Stimulated activated CD4-positive, alpha-beta T cell treated with anti-CD3 and anti-CD28 coated beads, Interleukin-4, amount 100 ng/mL, for 24 hours (primary cell): ENCODE measurements at places on chromosomes 1 and 21.

GRCh38 chr1:89041119-89041641 lies 18.5 kb upstream of the GBP3 start:
- DNase-seq = no peak

DNA sequence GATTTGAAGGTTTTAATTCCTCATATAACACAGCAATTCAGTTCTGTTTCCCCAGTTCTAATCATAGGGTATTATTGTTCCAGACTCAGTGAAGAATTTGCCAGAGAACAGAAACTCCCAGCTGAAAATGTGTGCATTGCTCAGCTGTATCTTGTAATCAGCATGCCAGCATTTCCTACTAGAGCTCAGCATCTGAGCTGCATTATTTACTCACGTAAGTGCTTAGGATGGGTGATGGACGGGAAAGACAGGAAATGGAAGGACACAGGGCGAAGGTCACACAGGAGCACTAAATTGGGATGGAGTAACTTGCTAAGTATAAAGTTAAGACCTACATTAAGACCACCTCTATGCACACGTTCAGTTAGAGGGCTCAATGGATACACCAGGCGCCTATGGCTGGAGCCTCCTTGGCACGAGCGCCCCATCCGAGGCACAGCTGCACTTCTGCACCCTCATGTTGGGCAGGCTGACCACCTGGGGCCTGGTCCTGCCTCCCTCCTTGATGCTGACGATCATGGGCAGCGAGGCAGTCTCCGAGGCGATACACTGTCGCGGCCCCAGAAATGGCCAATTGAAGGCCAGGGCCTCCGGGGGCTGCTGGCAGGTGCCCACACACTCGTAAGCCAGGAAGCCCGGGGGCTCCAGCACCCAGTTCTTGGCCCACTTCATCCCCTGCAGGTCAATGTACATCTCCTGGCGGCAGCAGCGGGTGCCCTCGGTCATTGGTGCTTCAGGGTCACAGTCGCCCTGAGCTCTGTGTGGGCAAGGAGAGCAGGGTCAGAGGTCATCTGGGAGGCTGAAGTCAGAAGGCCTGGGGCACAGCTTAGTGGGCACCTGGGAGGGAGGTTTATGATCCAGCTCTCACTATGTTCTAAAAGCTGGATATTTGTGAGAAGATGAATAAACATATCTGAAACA lies 3.7 kb downstream of the LEFTY2 start:
- DNase-seq = no peak

GRCh38 chr21:31560479-31560878 lies 99.0 kb upstream of the SOD1 start:
- no peak for DNase-seq

GRCh38 chr1:231763456-231763855 lies 136.9 kb downstream of the DISC1 start:
- no peak for DNase-seq

GRCh38 chr1:201659572-201659971 lies 120.6 kb downstream of the NAV1 start:
- DNase-seq = no peak

DNA sequence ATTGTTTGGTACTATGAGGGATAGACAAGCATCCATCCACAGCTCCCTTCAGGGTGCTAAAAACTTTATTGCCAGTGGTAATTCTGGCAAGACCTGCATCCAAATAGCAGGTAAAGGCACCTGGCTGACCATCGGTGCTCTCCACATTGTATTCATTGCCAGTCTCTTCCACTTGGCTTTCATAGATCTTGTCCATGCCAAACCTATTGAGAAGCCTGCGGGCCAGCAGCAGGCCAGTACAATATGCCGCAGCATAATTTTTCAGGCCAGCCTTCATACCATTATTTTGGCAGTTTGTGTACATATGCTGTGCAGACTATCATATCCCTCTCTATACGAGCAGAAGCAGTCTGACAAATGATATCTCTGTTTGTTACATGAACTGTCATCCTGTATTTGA lies 70.2 kb downstream of the SWT1 start:
- no peak for DNase-seq

DNA sequence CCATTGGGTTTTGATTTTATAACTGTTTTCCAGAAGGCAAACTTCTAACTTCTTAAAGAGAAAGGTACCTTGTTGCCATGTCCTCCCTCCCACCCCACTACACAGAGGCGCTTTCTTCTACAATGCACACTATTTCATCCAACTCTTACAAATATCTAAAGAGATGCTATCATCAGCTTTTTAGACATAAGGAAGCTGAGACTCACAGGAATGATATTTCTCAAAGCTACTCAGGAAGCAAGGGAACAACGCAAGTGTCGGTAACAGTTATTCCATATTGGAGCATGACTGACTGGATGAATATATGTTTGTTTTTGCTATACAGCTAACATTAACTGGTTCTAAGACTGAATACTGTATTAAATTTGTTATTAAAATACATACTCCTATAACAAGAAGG lies 318.0 kb downstream of the SMYD3 start:
- DNase-seq = no peak

DNA sequence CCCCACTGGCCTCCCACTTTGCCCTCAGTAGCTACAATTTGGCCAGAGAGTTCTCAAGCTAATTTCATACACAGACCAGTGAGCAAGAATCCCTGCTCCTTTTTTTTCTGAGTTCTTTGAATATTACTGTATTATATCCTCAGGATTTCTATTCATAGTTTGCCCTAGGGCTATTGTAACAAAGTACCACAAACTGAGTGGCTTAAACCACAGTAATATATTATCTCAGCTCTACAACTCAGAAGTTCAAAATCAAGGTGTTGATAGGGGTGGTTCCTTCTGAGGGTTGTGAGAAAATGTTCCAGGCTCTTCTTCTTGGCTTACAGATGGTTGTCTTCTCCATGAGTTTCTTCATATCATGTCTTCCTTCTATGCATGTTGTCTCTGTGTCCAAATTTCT lies 289.4 kb upstream of the ESRRG start:
- no peak for DNase-seq

- DNase-seq = no peak
These were observed 3.7 kb downstream of the SLC45A3 start for GRCh38 chr1:205676597-205676996.

DNA sequence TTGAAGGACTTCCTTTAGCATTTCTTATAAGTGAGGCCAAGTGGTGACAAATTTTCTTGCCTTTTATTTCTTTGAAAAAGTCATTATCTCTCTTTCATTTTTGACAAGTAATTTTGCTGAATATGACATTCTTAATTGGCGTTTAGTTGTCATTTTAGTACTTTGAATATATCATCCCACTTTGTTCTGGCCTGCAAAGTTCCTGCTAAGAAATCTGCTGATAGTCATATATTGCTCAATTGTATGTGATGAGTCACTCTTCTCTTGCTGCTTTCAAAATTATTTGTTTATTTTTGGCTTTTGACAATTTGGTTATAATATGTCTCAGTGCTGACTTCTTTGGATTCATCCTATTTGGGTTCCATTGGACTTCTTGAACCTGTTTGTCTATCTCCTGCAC lies 312.6 kb downstream of the DUSP10 start:
- DNase-seq = no peak

DNA sequence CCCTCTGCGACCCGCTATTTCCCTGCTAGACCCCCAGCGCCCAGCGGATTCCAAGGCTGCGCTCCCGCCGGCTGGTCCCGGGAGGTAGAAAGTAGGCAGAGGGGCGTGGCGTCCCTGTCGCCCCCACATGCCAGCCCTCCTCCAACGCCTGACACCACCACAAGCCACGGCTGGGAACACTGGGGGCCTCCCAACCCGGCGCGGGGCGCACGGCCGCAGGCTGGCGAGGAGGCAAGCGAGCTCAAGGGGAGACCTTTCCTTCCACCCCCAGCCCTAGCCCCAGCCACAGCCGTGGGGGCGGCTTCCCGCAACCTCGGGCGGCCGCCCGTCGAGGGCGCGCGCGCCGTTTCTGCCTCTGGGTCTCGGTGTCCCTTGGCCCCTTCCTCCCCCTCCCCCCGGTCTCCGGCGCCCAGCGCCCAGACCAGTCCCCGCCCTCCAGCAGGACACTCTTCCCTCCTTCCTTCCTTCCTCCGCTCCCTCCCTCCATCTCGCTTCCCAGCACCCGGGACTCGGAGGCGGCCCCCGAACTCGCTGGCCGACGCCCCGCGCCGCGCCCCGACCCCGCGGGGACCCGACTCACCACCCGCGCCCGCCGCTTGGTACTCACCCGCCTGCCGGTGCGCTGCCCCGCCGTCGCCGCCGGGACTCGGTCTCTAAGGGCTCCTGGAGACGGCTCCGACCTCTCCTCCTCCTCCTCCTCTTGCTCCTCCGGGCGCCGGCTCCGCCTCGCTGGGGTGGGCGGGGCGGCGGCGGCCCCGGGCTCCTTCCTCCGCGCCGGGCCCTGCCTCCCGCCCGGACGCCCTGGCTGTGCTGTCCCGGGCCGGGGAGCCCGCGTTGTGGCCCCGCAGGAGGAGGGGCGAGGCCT lies at the start of gene GNG12:
Gene GNG12, minus strand, starts transcription at position 731 of the 865 bp plus-strand sequence. CDS start 125,781 bp downstream, outside the sequence.
- peak; percentile 9 for DNase-seq

DNA sequence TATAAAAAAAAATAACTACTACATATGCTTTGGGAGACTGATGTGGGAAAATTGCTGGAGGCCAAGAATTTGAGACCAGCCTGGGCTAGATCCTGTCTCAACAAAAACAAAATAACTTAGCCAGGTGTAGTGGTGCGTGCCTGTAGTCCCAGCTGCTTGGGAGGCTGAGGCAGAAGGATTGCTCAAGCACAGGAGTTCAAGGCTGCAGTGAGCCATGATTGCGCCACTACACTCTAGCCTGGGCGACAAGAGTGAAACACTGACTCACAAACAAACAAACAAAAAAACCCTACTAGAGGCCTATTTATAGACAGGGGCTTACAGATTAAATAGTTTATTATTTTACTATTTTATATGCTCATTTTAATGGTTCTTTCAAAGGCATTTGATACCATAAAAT lies 80.0 kb downstream of the LHX4 start:
- no peak for DNase-seq

- DNase-seq = no peak
These were observed 14.3 kb downstream of the GMEB1 start for GRCh38 chr1:28682840-28683239.

- DNase-seq = no peak
These were observed 3.1 kb downstream of the ACADM start for GRCh38 chr1:75727571-75727970.

DNA sequence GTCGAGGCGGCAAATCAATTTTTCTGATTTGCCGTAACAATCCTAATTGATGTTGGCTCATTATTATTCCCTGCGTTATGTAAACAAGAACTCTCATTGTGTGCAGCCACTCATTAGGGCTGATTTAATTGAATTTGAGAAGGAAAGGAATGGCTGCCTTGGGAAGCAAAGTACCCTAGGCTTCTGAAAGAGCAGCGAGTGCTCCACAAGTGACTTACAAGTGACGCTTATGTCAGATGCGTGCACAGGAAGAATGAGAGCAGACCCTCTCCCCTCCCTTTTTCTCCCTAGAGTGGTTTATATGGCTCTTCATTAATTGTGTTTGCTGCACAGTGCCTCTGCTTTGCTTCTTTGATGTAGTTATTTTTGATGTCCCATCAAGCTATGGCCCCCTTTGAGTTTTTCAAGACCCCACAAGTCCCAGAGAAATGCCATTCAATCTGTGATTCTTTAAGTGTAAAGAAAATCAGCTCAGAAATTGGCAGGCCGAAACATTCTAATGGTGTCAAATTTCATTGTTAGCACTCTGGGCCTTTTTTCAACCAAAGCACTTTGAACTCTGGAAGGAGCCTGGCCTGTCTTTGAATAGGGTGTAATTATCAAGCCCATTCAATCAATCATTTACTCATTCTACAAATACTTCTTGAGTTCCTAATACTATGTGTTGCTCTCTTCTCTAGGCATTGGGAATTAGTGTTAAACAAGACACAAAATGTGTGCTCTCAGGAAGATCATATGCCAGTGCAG lies 86.8 kb upstream of the VAV3 start:
- DNase-seq = no peak

DNA sequence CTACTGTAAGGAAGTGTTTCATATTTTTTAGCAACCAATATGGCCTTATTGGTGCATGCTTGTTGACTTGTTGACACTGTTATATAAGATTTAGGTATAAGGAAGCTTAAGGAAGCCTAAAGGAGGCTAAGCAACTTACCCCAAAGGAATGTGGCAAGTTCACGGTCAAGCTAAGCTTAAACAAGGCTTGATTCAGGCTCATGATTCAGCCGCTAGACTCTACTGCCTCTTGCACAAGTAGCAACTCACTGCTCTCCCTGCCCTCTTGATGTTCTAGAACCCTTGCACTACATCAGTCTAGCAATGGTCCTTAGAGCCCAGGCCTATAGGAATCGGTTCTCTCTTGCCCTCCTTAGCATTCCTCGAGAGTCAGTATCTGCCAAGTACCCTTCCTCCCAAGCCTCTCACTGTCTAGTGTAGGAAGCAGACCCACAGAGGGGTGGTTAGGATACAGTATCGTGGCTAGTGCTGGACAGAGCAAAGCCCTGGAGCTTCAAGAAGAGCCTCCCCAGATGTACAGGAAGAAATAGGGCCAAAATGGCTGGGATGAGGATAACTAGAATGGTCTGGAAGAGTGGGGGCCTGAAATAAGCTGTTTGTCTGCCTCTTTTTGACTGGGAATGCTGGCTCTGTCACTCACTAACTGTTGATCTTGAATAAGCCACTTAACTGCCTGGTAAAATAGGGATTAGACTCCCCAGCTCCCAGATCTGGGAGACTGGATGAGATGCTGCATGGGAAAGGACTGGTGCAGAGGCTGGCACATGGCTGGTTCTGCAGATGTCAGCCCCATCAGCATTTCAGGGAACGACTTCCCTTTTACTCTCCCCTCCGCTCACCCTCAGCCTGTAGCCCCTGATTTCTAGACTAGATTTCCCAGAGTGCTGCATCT lies 122.2 kb downstream of the NAV1 start:
- DNase-seq = no peak

DNA sequence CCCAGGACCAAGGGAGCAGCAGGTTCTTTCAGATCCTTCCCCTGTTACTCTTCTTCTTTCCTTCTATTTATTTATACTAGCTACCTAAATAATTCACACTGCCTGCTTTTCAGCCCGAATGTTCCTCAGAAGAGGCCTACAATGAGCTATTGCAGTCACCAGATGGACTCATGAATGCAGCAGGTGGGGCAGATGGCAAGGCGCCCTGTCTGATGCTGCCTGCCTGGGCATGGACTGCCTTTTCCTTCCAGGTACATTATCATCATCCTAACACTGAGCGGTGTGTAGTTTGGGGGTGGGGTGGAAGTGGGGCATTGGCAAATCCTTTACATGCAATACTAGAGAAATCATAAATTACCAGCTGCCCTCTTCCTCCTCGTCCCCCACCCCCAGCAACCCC lies 17.6 kb downstream of the ESRRG start:
- DNase-seq = no peak

DNA sequence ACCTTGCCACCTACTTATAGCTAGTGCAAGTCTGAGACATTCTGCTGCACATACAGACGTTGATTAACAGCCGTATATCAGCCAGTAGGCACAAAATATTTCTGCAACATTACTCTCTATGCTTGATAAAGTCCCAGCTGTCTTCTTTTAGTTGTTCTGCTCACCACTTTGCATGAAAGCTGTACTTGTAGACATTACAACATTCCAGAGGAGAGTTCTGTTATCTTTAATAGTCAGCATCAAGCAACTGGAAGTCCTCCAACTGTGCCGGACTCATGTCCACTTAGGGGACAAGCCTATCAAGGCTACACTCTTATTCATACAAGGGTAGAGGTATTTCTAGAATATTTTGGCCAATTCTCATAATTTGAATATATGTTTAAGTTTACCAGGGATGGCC lies 50.0 kb downstream of the CACHD1 start:
- no peak for DNase-seq
